ENCODE measurements at places on chromosomes 16 and 17.

GRCh38 chr17:45722161-45722560 is 62.0 kb upstream of the CRHR1 start:
- DNase-seq: no peak

DNA sequence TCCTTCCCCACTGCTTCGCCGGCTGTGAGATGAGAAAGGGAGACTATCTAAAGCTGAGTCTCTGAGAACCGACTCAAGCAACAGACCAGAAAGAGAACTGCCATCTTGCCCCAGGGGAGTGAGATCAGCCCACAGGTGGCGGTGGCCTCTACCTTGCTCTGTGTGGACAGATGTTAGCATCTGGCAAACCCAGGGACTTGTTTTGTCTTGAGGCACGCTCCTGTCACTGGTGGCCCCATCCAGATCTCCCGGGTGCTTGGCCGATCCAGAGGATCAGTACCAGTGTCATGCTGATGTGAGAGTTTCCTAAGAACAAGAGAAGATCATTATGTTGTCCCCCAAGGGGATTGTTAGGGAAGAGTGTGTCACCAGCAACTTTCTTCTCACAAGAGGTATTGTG is 101.4 kb downstream of the CACNG3 start:
- DNase-seq: no peak

DNA sequence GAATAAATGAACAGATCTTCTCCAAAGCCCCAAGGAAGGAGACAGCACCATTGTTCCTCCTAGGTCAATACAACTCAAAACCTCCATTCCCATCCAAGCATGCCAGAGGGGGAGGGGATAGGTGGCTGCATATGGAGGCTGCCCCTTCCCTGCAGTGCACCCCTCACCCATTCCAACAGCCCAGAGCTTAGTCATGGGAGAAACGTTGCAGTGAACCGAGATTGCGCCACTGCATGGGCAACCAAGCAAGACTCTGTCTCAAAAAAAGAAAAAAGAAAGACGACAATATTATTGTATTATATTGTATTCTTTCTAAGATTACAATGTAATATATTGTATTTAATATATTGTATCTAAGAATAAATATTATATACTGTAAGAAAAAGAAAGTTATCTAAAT is 36.4 kb upstream of the CD300E start:
- no peak for DNase-seq

DNA sequence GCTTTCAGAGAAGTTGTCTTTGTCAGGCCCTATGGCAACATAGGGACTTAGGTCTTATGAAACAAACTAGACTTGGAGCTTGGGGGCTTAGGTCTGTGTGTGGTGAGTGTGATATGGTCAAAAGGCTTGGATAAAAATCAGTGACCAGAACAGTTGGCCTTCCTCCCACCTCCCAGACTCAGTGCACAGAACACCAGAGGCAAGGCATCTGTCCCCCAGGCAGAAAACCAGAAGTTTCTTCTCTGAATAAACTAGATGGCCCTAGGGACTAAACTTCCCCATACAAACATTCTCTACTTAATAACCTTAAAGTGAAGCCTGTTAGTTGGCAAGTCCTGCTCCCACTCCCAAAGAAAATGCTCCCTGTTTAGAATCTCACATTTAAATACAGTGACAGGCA is 39.2 kb upstream of the PMFBP1 start:
- no peak for DNase-seq

DNA sequence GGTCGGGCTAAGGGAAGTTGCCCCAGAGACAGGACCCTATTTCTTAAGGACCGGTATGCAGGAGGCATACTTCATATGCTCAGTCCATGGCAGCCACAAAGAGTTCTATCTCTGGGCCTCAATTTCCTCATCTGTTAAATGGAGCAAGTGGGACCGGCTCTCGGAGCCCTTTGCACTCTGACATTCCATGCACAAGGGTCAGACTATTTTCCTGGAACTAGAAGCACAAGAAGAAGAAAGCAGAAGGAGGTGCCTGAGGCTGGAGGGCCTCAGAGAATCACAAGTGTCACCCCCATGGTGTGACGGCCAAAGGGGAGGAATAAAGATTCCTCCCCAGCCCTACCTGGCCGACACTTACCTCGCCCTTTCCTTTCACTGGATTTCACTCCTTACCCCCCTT is 115.8 kb downstream of the GSG1L start:
- no peak for DNase-seq

GRCh38 chr16:67198238-67198734 is 645 bp upstream of the ELMO3 start:
- no peak for DNase-seq

DNA sequence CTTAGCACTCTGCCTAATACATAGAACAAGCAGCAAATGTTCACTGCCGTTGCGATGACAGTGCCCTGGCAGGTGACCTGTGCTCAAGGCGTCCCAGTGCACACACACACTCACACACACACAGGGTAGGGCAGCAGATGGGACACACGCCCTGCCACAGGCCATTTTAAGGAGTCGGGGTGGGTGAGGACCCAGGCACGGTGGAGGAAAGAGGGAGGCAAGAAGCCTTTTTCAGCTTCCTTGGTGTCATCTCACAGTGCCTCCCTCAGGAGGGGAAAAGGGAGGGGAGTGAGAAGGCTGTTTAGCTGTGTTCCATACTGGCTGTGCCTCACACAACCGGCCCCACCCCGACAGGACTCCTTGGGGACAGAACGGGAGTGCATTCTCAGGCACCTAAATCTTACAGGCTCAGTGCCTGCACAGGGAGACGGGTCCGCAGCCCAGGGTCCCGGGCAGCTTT is 1.5 kb downstream of the PITPNM3 start:
- DNase-seq: no peak

- DNase-seq: no peak
Observed at GRCh38 chr17:77664097-77664729, 294.3 kb upstream of the TNRC6C start.

- DNase-seq: no peak
Observed at GRCh38 chr17:55040611-55041010, 72.0 kb downstream of the STXBP4 start.

GRCh38 chr17:57726838-57727237 is 18.3 kb downstream of the CCDC182 start:
- no peak for DNase-seq

GRCh38 chr17:43517615-43518386 is 28.3 kb downstream of the ETV4 start:
- DNase-seq: no peak

GRCh38 chr17:63762161-63763078 is 11.0 kb downstream of the CCDC47 start:
- no peak for DNase-seq

GRCh38 chr16:11215935-11216556 is 40.0 kb downstream of the SOCS1 start:
- no peak for DNase-seq

DNA sequence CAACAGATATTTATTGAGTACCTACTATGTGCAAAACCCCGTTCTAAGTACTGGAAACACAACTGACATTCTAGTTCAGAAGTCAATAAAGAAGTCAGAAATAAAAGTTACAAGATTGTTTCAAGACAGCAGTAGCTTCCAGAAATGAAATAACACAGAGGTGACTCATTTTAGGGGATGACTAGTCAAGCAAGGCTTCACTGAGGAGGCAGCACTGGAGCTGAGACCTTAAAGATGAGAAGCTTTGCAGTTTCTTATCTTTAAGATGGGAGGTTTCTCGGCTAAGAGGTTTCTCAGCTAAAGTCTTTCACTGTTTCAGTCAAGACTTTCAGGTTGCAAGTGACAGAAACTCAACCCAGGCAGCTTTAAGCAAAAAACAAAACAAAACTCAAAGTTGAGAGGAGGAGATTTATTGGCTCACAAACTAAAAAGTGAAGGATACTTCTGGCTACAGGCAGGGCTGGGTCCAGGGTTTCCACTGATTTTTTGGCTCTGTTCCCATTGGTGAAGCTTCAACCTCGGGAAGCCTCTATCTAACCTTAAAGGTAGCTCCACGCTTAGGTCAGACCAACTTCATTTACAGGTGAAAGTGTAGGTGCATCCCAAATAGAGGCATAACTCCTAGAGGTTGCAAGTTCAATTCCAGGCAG is 7.4 kb upstream of the MMP2 start:
- no peak for DNase-seq

DNA sequence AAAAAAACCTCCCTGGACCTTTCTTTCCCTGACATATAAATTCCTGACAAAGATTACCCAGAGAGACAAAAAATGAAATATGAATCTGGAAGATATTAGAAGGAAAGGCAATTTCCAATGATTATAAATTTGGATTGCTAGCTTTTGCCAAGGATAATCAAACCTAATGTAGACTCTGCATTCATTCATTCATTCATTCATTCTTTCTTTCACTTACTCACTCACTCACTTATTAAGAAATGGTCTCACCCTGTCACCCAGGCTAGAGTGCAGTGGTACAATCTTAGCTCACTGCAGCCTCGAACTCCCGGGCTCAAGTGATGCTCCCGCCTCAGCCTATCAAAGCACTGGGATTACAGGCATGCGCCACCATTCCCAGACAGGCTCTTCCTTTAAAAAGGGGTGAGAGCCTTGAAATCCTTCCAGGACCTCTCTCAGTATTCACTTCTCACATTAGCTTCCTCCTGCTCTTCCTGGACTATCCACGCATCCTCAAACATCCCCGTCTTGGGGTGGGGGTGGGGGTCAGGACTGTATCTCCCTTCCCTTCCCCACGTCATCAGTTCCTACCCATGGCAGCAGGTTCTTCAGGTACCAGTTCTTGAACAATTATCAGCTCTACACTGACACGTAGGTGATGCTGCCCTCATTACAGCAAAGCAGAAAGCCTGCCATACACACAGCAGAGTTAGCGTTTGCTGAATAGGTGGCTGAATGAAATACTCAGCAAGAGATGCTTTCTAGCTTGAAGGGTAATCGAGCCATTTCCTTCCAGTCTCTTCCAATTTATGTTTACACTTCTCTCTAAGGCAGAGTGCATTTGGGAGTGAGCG is 19.8 kb downstream of the PRPSAP1 start:
- no peak for DNase-seq

- DNase-seq: no peak
Observed at GRCh38 chr17:61464130-61464842, 12.1 kb downstream of the TBX4 start.

DNA sequence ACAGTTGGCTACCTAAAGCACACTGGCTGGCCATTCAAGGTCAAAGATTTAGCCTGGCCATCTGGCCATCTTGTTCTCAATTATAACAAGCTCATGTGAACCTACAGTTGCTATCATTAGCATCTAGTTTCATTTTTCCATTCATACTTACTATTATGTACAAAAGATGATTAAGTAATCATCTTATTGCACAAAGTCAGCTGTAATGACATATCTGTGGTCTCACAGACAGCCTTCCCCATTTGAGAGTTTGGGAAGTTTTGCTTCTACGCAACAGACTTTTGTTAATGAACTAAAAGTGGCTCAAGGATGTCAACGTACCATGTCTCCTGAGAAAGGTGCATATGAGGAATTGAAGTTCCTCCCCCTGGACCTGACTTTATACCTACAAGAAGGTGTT is 51.3 kb downstream of the HS3ST3B1 start:
- no peak for DNase-seq

GRCh38 chr16:4477966-4478365 is 1.8 kb downstream of the HMOX2 start:
- no peak for DNase-seq

GRCh38 chr16:59859676-59860402 is 1125.7 kb upstream of the GOT2 start:
- no peak for DNase-seq

- no peak for DNase-seq
Observed at GRCh38 chr17:77126519-77126918, 14.2 kb upstream of the SEC14L1 start.

DNA sequence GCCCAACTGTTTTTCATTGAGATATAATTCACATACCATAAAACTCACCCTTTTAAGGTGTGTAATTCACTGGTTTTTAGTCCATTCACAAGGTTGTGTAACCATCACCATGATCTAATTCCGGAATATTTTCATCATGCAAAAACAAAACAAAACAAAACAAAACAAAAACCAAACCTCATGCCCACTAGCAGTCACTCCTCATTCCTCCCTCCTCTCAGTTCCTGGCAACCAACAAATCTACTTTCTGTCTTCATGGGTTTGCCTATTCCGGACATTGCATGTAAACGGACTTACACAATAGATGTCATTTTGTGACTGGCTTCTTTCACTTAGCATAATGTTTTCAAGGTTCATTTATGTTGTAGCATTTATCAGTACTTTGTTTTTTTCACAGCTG is 4.5 kb upstream of the NOD2 start:
- no peak for DNase-seq

DNA sequence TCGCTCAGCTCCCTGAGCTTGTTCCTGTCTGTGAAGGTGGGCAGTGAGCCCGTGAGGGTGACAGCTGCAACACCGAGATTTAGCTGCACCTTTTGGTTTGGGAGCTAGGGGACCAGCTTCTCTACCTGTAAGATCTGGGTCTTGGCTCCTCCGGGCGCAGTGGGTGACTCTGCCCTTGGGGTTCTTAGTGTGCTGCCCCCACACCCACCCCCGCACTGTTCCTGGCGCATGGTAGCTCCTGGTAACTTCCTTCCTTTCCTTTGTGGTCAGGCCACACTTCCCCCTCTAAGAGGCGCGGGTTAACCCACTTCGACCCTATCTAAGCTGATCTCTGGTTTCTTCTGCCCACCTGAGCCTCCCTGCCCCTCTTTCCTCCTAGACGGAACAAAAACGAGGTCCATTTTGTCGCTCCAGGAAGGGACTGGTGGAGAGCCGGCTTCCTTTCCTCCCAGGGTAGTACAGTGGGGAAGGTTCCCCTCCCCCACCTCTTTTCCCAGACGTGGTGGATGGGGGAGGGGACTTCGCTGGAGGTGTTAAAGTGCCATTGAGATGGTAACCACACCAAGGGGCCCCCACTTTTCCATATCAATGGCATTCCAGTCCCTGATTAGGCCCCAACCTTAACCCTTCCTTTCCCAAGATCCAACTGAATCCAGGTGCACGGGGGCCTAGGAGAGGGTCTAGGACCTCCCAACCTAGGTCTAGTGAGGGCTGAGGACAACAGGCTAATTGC is 4.6 kb upstream of the CLDN9 start:
- DNase-seq: no peak

DNA sequence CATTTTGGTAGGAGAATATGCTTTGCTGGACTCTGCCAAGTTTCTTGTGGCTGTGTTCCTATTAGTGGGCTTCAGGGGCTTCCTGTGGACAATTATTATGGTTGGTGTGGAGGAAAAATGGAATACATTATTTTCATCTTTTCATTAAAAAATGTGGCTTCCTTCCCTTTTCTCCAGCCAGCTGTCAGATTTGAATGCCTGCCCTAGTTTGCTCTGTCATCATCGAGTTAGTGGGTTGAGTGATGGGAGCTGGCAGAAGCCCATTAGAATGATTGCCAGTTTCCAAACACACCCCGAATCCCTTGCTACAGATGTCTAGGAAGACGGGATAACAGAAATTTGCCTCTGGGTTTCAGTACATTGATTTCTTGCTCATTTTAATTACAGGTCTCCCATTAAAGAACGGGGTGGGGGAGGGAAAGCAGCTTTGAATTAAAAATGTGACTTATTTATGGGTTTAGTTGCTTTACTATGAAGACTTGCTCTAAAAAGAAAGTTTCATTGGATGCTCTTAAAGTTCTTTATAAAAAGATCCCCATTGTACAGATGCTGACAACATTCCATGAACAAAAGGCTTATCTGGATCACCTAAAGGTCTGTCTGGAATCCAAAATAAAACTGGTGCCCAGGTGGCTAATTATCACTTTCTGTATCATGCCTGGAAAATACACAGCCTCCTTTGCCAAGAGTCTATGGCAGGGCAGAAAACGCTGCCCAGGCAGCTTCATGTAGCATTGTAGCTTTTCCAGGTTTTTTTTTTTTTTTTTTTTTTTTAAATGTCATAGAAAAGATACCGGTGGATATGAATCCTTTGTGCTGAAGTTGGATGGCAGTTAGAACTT is 103.6 kb downstream of the PRKCA start:
- DNase-seq: no peak
